ENCODE measurements at places on chromosomes 12 and 14.
A peak's percentile ranks its signal among the peaks of the same experiment; 100 is the strongest.

GRCh38 chr12:66352197-66352596, 49.9 kb downstream of the HELB start:
- peak; percentile 30 for DNase-seq

- DNase-seq, result no peak
These were observed 39.6 kb downstream of the SUSD6 start for GRCh38 chr14:69650948-69651369.

GRCh38 chr12:120037851-120038250, 48.8 kb downstream of the BICDL1 start:
- no peak for DNase-seq

DNA sequence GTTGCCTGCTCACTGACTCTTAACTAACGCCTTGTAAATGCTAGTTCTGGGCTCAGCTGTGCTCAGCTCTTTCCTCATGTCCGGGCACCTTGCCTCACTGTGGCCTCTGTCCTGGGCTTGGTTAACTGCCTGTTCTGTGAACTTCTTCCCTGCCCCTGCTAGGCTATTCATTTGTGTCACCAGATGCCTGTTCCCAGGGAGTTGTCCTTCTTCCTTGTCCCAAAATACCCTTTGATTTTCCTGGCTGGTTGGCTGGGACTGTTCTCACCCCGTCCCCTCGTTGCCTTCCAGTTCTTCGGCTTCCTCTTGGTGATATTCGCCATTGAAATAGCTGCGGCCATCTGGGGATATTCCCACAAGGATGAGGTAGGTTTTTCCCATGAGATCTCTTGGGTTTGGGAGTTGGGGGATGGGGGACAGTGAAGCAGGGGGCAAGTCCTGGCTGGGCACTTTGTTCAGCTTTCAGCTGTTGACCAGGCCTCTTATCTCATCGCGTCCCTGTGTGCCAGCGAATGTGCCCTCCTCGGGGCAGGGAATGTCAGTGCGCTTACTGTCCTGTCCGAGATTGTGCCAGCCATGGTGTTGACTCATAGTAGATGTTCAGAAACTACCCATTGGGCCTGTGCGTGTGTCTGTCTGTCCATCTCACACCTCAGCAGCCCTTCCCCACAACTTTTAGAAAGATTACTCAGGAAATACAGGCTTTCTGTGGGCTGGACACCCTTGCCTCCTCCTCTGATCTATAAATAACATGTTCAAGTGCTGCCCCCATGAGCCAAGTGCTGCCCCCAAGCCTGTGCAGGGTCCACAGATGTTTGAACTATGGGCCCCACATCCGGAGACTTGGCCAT, 33.1 kb downstream of the CD9 start:
- DNase-seq, result no peak

DNA sequence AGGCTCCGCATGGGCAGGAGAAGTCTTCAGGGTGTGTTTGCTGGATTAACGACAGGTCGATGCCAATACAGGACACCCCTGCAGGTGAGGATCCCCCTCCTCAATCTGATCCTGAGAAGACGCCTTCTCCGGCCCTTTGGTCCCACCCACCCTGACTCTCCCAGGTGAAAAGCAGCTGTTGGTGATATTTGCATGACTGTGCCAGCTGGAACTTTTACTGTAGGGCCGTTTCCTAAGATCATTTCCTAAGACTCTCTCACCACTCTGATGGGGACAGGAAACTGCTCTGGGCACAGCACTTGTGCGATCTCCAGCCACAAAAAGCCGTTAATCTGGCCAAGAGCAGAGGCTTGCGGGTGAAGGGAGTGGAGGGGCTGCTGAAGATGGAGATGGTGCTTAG, 16.8 kb upstream of the EIF5 start:
- DNase-seq, result no peak

DNA sequence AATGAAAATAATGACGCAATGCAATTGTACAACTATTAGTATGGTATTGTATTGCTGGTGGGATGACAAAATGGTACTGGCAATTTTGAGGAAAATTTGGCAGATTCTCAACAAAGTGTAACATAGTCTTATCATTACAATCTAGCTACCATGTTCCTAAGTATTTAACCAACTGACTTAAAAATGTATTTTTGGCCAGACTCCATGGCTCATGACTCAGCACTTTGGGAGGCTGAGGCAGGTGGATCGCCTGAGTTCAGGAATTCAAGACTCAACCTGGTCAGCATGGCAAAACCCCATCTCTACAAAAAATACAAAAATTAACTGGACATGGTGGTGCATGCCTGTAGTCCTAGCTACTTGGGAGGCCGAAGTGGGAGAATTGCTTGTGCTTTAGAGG, 1409.5 kb downstream of the AACS start:
- DNase-seq, result no peak

DNA sequence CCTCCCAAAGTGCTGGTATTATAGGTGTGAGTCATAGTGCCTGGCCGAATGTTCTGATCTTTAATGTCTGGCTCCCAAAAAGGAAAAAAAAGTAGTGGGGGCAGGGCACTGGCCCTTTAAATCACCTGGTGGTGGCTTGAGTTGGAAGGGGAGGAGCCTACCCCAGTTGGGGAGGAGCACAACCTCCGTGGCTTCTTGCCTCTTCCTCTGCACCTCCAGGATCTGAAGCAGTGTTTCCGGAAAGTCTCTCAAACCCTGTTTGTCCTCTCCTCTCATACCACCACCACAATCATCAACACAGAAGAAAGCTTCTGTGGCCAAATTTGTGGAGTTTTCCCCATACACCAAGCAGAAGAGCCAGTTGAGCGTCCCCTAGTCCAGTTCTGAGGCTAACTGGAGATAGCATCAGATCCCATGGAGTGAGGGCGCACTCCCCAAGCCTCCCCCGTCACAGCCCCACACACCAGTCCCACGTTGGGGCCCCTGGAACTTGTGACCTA, 24.3 kb upstream of the RCOR1 start:
- no peak for DNase-seq

GRCh38 chr12:66602483-66603143, 76.3 kb downstream of the GRIP1 start:
- DNase-seq, result no peak

DNA sequence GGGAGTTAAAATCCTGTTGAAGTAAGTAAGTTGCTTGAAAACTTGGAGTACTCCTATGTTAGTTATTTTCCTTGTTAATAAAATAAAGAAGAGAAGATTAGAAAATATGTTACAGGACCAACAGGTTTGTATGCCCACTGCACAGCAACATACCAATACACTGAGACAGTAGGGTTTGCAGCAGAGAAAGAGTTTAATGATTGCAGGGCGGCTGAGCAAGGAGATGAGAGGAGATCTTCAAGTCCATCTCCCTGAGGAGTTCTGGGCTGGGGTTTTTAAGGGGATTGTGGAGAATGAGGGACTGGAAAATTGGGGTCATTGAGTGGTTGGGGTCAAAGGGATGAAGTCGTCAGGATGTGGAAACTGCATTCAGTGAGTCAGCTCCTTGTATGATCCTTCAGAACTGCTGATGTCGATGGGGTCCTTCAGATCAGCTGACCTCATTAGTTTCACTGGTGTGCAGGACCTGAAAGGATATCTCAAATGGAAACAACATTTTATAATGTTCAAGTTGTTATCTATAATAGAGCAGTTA, 4.3 kb upstream of the HSD17B6 start:
- no peak for DNase-seq

DNA sequence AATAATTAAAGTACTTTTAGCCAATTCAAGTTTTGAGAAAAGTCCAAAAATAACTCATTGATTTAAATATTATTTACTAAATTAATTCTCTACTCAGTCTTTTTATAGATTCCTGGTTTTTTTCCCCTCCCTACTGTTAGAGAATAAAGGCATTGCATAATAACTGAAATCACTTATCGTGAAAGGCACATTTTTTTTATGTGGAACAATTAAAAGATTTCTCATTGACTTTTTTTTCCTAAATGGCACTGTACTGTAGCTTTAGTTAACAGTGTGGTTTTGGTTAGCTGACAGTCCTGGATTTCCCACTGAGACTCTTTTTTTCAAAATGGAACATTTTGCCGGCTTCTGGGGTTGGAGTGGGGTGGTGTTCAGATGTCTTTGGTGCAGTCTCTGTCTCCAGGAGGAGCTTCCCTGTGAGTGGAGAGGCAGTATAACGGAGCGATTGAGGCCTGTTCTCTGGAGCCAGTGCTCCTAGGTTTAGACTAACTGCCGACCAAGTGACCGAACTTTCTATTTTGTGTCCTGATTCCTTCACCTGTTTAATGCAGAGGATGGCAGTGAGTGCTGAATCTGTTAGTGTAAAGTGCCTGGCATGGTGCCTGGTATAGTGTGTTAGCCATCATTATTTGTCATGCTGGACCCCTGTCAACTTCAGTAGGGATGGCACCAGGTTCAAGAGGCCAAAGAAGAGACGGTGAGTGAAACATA, 117.7 kb downstream of the ADCK1 start:
- no peak for DNase-seq

DNA sequence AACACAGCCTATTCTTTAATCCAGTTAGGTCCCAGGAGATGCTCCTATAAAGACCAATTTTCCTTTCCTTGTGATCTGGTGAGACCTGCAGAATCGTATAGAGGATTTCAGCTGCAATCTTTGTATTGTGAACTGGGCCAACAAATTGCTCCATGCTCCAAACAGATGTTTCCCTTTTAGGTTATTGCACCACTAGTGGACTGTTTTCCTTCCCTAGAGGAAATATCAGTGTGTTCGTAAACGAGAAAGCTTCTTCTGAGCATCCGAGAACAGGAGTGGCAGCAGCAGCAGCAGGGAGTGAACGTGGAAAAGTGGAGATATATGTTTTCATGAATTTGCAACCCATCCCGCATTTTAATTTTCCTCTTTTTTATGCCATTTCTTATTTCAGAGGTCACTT, 344.1 kb upstream of the PDE3A start:
- no peak for DNase-seq

DNA sequence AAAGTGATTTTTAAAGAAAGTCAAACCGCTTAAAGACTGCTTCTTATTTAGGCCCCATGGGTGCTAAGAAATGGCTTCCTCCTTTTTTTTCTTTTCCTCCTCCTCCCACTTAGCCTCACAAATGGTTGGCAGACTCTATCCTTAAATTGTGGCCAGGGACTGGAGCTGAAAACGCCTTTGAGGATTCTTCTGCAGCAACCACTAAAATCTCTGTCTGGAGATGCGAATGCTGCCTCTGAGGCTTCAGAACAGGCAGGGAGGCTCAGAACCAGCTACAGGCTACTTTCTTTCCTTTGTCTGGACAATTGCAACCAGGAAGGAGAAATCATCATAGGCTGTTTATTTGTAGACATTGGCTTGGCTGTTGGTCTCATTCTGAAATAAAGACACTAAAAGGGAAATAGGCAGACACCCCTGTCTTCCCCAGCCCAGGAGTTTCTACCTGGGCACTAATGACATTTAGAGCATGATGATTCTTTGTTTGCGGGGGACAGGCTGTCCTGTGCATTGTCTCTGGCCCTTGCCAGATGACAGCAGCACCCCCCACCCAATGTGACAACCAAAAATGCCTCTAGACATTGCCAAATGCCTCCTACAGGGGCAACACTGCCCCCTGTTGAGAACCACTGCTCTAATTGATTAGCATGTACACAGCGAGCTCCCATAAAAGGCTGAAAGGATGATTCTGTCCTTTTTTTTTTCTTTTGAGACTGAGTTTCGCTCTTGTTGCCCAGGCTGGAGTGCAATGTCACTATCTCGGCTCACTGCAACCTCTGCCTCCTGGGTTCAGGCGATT, 50.3 kb downstream of the MAP1LC3B2 start:
- no peak for DNase-seq
